Activated naive CD8-positive, alpha-beta T cell treated with anti-CD3 and anti-CD28 coated beads, Interleukin-2, amount 10 ng/mL, durations not matched to agents 7 days and 5 days (primary cell): ENCODE measurements at places on chromosomes 2 and 18.

GRCh38 chr2:231190531-231191197, 7.8 kb upstream of the ARMC9 start:
- DNase-seq = no peak

DNA sequence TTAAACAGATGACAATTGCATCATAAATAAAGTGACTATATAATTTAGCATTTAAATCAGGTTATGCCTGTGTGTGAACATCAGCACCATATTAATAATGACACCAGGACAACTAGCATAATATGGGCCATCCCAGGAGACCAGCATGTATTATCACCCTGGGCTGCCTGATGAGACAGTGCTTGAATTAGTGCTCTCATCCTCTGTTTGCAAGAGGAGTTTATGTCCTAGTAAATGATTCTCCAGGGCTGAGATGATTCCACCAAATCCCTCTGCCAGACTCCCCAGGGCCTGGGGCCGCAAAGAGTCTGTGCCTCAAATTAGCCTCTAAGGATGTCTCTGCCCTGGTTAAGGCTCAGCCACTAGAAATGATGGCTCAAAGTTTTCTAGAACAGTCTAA, 97.7 kb downstream of the SGPP2 start:
- DNase-seq = no peak

GRCh38 chr2:21097331-21097730, 26.4 kb upstream of the TDRD15 start:
- DNase-seq = no peak

DNA sequence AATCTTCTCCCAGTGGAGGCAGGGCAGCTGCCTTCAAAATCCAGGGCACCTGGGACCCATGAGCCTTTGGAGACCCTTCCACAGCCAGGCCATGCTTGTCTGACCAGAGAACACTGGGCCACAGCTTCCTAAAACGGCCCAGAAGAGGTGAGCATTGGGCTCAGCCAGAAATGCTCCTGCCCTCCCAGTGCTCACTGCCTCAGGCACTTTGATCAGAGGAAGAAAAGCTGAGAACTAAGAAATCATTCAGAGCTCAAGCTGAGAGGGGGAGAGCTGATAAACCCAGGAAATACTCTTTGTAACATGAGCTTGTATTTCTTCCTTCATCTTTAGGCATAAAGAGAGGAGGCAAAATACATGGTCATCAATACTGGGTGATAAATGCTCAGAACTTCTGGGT, 365.5 kb upstream of the KLHL29 start:
- no peak for DNase-seq

- no peak for DNase-seq
These were observed 86.6 kb upstream of the CAVIN2 start for GRCh38 chr2:191933307-191934105.

- no peak for DNase-seq
These were observed 45.4 kb downstream of the CHN1 start for GRCh38 chr2:174959787-174960186.

GRCh38 chr2:96897491-96898134, 27.7 kb upstream of the SEMA4C start:
- no peak for DNase-seq

DNA sequence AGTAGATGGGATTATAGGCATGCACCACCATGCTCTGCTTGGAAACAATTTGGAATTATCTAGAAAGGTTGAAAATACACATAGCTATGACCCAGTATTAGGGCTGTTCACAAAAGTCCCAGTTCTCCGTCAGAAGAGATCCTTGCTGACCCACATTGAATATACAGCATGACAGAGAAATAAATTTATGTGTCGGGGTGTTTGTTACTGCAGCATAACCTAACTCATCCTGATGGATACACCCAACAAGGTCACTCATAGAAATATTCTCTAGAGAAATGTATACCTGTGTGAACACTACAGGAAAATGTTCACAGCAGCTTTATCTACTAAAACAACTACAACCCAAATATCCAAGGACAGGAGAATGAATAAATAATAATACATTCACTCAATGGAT, 9.0 kb downstream of the TBC1D8 start:
- no peak for DNase-seq

DNA sequence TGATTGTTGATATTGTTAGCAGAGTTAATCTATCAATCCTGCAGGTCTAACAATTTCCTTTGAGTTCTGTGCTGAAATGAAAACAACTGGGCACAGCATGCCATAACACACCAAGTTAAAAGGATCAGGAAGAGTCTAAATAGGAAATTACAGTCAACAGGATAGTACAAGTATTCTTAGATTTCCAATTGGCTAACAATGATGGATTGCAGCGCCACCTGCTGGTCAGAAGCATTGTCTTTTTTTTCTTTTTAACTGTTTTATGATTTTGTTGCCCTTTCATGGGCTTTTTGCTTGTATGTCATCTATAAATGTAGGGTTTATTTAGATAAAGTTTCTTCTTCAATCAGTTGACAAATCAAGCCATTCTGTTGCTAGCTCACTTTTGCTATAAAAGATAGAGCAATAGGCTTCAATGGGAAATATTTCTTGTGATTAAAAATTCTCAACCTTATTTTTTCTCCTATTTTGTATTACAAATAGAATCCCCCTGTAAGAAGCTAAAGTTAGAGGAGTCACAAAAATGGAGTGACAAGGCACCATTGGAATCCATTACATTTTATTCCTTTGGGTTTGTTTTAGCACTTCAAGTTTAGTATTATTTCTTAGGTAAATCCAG, 40.8 kb upstream of the RPRM start:
- peak; percentile 39 for DNase-seq
